ENCODE measurements at places on chromosomes 1 and 21.

- no peak for DNase-seq
These were observed 56.6 kb upstream of the PPP2R5A start for GRCh38 chr1:212228591-212229119.

DNA sequence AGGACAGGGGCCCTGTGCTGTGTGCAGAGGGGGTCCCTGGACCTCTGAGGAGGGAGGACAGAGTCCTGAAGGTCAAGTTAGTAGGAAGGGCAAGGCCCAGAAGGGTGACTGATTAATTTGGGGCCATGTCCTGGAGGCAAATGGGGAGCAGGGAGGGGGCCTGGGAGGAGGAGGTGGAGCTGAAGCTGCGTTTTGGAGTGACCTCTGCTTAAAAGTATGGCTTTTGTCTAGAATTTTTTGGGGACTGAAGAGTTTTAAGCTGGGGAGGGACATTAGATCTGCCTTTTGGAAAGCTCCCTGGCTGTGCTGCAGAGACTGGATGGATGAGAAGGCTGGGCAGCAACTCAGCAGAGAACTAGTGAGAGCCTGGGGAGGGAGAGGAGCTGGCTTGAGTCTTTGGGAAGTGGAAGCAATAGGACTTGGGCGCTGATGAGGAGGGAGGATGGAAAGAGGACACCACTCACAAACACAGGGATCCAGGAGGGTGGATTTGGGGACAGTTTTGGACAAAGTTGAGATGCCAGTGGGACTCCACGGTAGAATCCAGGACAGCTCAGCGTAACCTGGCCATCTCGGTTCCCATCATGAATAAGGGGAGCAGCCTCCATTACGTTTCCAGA is 52.9 kb downstream of the ACBD3 start:
- DNase-seq = no peak

DNA sequence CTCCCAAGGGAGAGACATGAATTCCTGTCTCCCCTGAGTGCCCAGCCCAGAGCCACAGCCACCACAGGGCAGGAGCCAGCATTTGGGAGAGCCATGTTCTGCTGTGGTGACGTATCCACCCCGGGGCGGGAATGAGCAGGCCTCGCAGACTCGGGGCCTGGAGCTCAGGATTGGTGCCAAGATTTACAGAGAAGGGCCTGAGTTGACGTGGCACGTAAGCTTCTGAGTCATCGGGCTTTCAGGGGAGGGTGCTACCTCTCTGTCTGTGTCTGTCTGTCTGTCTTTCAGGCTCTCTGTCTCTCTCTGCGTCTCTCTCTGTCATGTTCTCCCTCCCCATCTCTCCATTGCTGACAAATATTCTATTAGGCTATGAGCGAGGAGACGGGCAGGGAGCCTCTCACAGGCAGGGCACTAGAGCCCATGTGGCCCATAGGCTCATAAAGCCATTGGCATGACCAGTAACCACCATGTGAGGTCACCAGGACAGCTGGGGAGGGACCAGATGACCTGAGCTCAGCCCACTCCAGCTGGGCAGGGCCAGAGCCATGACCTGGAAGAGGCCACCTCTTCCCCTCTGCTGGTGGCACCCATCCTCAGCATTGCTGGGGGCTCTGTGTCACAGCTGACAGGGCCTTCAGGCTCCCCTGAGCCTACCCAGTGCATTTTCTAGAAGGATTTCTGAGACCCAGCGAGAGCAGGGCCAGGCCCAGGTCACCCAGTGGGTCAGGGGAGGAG is 300.0 kb upstream of the VAMP3 start:
- DNase-seq = peak; percentile 96

DNA sequence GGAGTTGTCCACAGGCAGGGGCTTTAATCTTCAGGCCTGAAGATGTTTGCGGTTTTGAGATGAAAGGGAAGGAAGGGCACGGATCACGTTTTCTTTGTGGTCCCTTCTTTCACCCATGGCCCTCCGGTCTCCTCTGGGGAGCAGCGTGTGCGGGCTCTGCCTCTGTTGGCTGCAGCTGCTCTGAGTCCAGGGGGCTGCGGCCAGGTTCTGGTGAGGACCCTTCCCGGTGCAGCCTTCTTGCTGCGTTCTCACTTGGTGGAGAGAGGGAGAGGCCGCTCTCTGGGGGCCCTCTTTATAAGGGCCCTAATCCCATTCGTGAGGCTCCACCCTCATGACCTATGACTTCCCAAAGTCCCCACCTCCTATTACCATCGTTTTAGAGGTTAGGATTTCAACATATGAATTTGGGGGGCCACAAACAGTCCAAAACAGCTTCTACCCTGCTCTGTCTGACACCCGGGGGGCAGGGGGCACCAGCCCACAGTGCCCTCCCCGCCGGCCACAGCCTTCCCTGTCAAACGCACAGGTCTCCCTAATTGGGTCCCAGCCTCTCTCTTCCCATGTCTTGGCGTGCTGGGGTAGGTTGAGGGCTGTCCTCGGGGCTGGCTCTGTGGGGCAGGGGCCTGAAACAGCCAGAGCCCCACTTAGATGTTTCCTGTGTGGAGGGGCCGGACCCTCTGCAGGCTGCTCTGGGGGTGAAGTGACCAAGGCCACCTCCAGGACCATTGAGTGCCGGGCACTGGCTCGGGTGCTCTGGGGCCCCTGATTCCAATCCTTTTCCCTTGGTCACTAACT is 100.1 kb upstream of the C1orf174 start:
- DNase-seq = no peak

DNA sequence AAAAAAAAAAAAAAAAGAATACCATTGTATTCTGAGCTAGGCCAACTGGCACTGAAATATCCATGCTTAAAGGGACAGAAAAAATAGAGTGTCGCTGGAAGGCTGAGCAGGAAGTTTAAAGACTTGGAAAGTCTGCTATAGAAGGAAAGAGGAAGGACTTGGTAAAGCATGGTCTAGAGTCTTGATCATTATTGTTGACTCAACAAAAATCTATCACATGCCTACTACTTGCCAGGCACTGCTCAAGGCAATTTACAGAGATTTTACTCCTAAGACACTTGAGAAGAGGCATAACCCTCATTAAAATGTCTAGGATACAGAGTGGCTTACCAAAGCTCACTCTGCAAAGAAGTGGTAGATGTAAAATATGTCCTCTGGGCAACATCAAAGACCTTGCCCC is 324.0 kb upstream of the DAB1 start:
- no peak for DNase-seq

GRCh38 chr1:244326757-244327156 is 125.0 kb downstream of the ADSS2 start:
- DNase-seq = no peak

DNA sequence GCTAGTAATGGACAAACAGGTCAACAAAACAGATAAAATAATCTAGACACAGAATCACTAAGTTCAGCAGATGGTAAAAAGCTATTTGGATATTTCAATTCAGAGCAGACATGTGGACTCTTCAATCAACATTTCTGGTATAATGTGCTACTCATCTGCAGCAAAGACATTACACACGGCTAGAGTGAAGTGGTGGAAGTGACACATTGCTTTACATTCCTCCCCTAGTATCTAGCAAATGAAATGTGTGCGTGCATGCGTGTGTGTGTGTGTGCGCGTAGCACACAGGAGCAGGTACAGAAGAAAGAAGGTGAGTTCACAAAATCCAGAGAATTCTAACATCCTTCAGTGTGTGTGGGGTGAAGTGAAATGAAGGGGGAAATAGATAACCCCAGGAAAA is 8.3 kb downstream of the AHCTF1 start:
- DNase-seq = no peak

GRCh38 chr1:78854556-78854955 is 152.0 kb downstream of the ADGRL4 start:
- no peak for DNase-seq

GRCh38 chr1:99017655-99018054 is 13.0 kb upstream of the PLPPR5 start:
- DNase-seq = no peak

DNA sequence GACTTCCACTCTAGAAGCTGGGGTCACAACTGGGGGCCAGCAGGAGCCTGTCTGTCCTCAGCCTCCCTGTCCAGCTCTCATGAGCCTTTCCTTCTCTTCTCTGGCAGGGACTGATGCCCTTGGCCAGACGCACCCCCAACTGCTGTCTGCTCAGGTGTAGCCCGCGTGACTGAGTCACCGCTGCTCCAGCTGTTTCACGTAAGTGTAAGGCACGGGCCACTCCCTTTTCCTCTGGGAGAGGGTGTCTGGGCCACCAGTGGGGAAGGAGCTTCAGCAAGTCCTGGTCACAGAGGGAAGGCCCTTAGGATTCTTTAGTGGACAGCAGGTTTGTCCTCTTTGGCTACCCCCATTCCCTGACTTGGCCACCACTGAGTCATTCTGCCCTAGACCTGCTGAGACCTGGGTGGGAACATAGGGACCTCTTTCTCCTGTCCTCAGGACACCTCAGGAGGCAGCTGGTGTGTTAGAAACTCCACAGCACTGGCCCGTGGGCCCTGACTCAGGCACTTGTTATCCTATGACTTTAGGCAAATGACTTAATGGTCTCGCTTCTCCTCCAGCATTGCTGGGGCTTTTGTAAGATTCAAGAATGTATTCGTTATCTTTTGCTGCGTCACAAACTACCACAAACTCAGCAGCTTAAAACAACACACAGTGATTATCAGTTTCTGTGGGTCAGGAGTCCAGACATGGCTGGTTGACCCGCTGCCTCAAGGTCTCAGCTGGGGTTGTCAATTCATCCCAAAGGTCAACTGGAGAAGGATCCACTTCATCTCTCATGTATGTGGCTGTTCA is 64.8 kb downstream of the FAM163A start:
- DNase-seq = peak; percentile 22

- DNase-seq = no peak
These were observed 11.1 kb downstream of the TNNI3K start for GRCh38 chr1:74246315-74246714.

- no peak for DNase-seq
These were observed 109.2 kb downstream of the CASZ1 start for GRCh38 chr1:10687251-10687651.

- peak; percentile 71 for DNase-seq
These were observed 1.5 kb downstream of the RPS6KA1 start for GRCh38 chr1:26530895-26531598.

GRCh38 chr1:32713081-32713480 is 10.5 kb upstream of the SYNC start:
- DNase-seq = no peak

- DNase-seq = no peak
These were observed 25.7 kb upstream of the SLC19A2 start for GRCh38 chr1:169511316-169512005.

DNA sequence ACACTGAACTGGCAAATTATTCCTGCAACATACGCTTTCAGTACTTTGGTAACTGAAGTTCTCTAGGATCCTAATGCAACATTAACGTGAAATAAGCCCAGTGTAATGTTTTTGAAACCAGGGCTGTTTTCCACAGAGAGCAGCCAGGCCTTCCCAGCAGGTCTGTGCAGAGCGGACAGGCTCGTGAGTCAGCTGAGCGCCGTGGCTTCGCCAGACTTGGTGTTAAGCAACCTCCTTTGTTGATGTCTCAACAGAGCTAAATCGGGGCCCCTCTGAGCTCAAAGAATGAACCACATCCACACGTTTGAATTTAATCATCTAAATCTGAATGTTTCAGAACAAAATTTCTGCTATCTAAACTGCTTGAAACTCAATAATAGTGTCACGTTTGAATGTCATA is 181.8 kb upstream of the FMN2 start:
- DNase-seq = peak; percentile 12

- DNase-seq = no peak
These were observed 455.5 kb downstream of the TTLL7 start for GRCh38 chr1:83543222-83543973.

DNA sequence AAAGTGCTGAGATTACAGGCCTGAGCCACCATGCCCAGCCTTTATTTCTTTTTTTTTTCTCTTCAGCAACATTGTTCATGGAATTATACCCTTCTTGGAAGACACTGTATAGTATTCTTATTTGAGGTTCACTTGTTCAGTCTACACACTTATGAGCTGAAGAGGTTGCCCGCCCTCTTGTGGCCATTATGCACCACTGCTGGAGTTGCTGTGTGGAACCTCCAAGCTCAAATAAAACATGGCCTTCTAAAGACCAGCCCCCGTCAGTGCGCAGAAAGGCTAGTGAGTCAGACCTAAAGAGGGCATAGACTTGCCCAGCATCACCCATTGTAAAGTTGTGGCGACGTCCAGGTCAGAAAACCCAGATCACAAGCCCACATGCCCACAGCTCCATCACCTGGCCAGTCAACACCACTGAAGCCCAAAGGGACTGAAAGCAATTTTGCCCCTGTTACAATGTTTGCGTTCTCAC is 20.4 kb downstream of the LURAP1 start:
- peak; percentile 83 for DNase-seq

- DNase-seq = no peak
These were observed 18.2 kb downstream of the CAP1 start for GRCh38 chr1:40058453-40059337.

All from T1000 (cell line).